ENCODE measurements at places on chromosomes 16 and 17. TPM values are rescaled to one million over a fixed set of nuclear protein-coding genes. Genes with fewer than 3 reads are reported as not detected.
A peak's percentile ranks its signal among the peaks of the same experiment; 100 is the strongest.

DNA sequence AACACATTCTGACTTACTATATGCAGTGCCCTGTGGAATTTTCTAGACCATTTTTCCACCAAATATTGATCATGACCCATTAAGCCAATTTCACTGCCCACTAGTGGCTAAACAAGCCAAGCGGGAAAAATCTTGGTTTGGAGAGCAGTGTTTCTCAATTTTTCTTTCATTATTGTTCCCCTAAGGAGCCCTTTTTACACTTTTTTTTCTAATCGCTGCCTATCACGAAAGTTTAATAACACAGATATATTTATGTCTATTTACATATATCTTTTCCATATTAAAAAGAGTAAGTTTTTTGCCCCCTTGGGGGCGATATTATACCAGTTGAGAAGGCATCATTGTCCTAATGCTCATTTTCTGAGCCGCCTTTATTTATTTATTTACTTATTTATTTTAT is 10.8 kb upstream of the TLCD3B start:
- no peaks in the 10 kb centered on the region for H3K4me1 ChIP-seq
- H3K27ac ChIP-seq, result no peak overlapping the region
- no peak overlapping the region for H3K4me3 ChIP-seq
- H3K36me3 ChIP-seq, result no peaks in the 10 kb centered on the region
- DNase-seq, result no peak

- peak overlapping the region; percentile 73 for H3K27ac ChIP-seq
- H3K4me1 ChIP-seq, result peaks cover 25% of the 10 kb centered on the region
- DNase-seq, result no peak
- H3K36me3 ChIP-seq, result no peaks in the 10 kb centered on the region
These were observed 10.2 kb upstream of the ETV4 start for GRCh38 chr17:43556292-43556691.

DNA sequence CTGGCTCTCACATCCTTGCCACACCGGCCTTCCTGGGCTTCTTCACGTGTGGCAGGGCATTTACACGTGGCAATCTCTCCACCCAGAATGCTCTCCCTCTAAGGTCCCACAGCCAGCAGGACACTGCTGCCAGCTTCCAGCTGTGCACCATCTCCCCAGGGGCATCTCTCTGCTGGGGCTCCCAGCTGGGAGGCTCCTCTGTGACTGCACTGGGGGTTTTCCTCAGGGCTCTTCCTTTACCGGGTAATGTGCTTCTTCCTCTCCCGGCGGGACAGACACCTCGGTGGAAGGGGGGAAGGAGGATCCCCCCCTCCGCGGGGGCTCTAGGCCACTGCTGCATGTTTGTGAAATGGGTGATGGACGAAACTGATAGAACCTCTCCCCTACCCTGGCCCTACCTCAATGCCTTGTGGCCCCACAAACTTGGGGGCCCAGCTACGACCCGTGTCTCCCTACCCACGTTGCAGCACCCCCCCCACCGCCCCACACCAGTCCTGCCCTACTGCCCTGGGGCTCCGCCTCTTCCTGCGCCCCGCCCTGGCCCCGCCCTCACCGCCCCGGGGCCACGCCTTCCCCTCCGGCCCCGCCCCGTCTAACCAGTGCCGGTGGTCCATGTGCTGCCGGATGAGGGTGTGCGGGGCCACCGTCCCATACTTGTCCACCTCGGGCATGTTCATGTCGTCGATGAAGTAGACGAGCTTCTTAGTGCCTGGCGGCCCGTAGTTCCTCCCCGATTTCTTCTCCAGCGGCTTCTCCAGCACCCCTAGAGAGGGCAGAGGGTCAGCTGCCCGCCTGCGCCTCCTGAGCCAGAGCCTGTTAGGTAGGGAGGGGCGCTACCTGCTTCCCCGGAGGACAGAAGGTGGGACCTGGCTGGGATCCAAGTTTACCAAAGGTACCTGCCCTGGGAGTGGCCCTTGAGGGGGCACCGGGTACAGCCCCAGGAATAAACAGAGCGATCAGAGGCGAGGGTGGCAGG is 92.6 kb downstream of the DNAH17 start:
- no peak overlapping the region for H3K4me3 ChIP-seq
- H3K27ac ChIP-seq, result no peak overlapping the region
- H3K4me1 ChIP-seq, result no peaks in the 10 kb centered on the region
- peak; percentile 18 for DNase-seq
- peaks cover 17% of the 10 kb centered on the region for H3K27me3 ChIP-seq
- H3K36me3 ChIP-seq, result no peaks in the 10 kb centered on the region

DNA sequence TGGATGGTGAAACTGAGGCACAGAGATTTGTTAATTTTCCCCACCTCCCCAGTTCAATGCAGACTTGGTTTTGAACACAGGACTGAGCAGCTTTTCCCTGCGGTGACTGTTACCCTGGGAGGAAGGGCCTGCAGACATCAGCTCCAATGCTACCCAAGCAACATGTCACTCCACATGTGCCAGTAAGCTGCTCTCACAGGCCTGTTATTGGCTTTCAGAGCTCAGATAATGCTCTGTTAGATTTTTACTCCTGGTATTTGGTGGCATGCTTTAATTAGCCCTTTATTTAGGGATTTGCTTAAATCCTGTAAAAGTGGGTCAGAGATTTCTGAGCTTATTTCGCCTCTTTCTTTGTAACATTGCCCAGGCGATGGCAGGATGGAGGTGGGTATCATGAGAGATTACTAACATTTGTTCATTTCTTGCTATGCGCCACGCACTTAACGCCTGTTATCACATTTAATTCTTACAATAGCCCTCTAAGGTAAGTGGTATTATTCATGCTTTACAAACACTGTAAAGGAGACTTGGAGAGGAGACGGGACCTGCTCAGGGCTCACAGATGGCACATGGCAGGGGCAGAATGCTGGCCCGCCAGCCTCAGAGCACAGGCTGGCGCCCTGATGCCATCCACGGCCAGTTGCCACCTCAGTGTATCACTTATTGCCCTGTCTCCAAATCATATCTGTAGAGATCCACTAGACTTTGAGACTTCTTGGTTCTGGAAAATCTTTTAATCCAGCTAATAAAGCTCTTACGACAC is 84.0 kb upstream of the CACNG5 start:
- H3K4me3 ChIP-seq, result no peak overlapping the region
- H3K27ac ChIP-seq, result no peak overlapping the region
- H3K4me1 ChIP-seq, result peaks cover 36% of the 10 kb centered on the region
- H3K27me3 ChIP-seq, result no peaks in the 10 kb centered on the region
- peaks cover 6% of the 10 kb centered on the region for H3K36me3 ChIP-seq
- no peak for DNase-seq

The ENPP7 gene
- not detected for total RNA-seq
